Colonic mucosa (tissue), 4 donors: ENCODE measurements at places on chromosomes 6 and 20. TPM values are rescaled to one million over a fixed set of nuclear protein-coding genes. Genes with fewer than 3 reads are reported as not detected.

DNA sequence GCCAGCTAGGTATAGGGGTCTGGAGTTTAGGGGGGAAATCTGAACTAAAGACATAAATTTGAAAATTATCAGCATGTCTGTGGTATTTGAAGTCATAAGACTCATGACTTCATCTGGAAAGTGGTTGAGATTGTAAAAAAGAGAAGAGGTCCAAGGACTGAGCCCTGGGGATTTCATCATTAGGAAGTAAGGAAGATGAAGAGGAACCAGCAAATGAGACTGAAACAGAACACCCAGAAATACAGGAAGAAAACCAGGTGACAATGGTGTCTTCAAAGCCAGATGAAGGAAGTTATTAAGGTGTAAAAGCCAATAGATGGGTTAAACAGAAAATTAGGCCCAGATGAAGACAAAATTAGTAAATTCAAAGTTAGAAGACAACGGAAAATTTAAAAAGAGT lies 49.1 kb upstream of the UBR2 start:
- no peak for DNase-seq
- no peaks in the 10 kb centered on the region for H3K36me3 ChIP-seq
- H3K27ac ChIP-seq = no peak overlapping the region
- no peaks in the 10 kb centered on the region for H3K27me3 ChIP-seq
- no peaks in the 10 kb centered on the region for H3K4me1 ChIP-seq

DNA sequence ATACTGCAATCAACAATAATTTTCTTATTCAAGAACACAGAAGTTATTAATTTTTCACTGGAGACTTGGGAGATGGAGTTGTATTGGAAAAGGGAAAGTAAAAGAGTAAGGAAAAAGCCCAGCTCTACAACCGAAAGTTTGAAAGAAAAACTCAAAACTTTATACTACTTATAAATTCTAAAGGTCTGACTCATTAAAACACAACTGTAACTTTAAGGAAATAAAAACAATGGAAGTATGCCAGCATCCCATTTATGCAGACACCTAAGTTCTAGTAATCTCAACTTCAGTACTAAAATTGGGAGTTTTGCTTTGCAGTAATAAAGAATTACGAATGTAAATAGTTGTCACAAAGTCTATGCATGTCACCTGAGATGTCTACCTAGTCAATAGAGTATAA lies 80.6 kb downstream of the IRAK1BP1 start:
- H3K27ac ChIP-seq = no peak overlapping the region
- H3K36me3 ChIP-seq = peaks cover 26% of the 10 kb centered on the region
- no peaks in the 10 kb centered on the region for H3K27me3 ChIP-seq
- no peak for DNase-seq
- no peak overlapping the region for H3K4me3 ChIP-seq
- no peaks in the 10 kb centered on the region for H3K4me1 ChIP-seq

GRCh38 chr20:31496761-31497295 lies 17.4 kb upstream of the HM13 start:
- no peak overlapping the region for H3K27ac ChIP-seq
- no peak overlapping the region for H3K4me3 ChIP-seq
- no peaks in the 10 kb centered on the region for H3K27me3 ChIP-seq
- no peak for DNase-seq

- H3K36me3 ChIP-seq = no peaks in the 10 kb centered on the region
- no peak overlapping the region for H3K4me3 ChIP-seq
- H3K27me3 ChIP-seq = no peaks in the 10 kb centered on the region
- no peak for DNase-seq
These were observed 59.3 kb upstream of the JAG1 start for GRCh38 chr20:10733122-10733521.

EPB41L1 gene
- total RNA-seq = 40.3 TPM

TNXB gene
- 7.3 TPM for total RNA-seq

MUCL3 gene
- not detected for total RNA-seq
